CD4-positive, alpha-beta T cell (primary cell): ENCODE measurements at places on chromosomes 7 and 10. TPM values are rescaled to one million over a fixed set of nuclear protein-coding genes. Genes with fewer than 3 reads are reported as not detected.

DNA sequence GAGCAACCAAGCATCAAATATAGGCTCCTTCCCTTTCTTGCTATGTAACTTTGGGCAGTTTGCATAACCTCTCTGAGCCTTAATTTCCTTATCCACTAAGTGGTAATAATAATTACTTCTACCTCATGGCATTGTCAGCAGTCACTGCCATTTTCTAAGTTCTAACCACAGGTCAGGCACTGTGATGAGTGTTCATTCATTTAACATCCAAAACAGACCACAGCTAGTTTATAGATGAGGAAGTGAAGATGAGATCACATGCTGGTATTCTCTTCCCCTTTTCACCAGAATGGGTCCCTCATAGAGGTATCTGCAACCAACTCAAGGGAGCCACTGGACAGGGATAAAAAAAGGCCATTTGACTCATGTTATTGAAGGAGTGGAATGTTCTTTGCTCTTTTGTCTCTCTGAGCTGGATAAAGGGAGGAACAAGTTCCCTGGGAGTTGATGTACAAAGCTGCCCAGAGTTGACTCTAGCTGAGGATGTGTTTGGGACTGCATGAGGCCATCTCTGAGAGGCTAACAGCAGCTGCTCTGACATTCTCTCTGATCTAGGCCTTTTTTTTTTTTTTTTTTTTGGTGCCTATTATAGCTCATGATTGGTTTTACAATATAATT lies 65.0 kb downstream of the DNAJC12 start:
- H3K4me1 ChIP-seq: no peaks in the 10 kb centered on the region
- H3K27me3 ChIP-seq: no peaks in the 10 kb centered on the region
- H3K36me3 ChIP-seq: no peaks in the 10 kb centered on the region

GRCh38 chr7:18700147-18700546 lies 204.6 kb downstream of the HDAC9 start:
- H3K4me1 ChIP-seq: no peaks in the 10 kb centered on the region
- H3K27me3 ChIP-seq: no peaks in the 10 kb centered on the region
- no peak overlapping the region for H3K4me3 ChIP-seq
- no peak overlapping the region for H3K27ac ChIP-seq
- no peak for DNase-seq

GRCh38 chr10:128843972-128844371 lies 623.1 kb upstream of the MGMT start:
- H3K4me3 ChIP-seq: no peak overlapping the region
- DNase-seq: no peak
- no peaks in the 10 kb centered on the region for H3K4me1 ChIP-seq
- H3K27ac ChIP-seq: no peak overlapping the region

GRCh38 chr7:93228302-93228701 lies 2.0 kb upstream of the HEPACAM2 start:
- H3K4me3 ChIP-seq: no peak overlapping the region
- no peak overlapping the region for H3K27ac ChIP-seq
- H3K27me3 ChIP-seq: no peaks in the 10 kb centered on the region
- DNase-seq: no peak
- H3K4me1 ChIP-seq: peaks cover 6% of the 10 kb centered on the region

DNA sequence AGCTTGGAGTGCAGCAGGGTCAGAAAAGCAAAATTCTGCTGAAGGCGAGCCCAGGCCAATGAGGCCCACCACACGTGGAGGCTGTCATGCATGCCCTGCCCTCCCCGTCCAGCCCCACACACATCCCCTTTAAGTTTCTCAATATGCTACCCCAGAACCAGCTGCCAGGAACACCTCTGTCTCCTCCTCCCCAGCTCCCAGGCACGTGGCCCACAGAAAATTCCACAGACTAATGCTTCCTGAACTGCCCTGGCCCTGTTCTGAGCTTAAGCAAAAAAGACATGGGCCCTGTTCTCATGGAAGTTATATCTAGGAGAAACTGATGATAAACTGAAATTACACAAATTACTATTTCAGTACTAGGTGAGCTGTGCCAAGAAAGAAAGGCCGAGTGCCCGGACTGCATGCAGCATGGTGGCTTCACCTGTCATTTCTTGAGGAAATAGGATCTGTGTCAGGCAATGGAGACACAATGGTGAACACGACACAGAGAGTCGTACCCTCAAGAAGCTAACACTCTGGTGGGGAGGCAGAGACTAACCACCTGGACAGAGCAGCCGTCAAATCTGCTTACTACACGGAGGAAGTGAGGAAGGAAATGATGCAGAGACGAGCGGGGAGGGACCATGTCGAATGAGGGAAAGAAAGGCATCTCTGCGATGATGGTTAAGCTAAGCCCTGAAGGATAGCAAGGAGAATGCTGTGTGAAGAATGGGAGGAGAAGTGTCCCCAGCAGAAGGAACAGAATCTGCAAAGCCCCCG lies 44.5 kb downstream of the PODXL start:
- H3K27me3 ChIP-seq: no peaks in the 10 kb centered on the region
- peaks cover 26% of the 10 kb centered on the region for H3K4me1 ChIP-seq
- no peak overlapping the region for H3K27ac ChIP-seq
- no peaks in the 10 kb centered on the region for H3K36me3 ChIP-seq

DNA sequence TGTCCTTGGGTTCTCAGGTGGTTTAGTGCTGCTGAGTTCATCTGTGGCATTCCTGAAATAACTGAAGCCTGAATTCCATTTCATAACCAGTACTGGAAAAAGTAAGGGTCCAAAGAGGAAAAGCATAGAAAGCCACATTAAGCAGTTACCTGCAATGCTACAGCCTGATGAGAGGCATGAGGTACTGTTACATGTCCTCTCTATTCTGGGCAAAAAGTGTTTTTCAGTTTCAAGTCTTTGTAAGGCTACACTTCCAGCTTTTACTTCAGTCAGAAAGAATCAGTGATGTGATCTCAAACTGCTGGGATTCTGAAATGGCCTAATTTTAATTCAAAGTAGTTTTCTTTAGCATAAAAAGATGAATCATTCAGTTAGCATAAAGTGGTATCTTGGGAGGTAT lies 369.5 kb downstream of the PHF14 start:
- no peak overlapping the region for H3K27ac ChIP-seq
- H3K4me1 ChIP-seq: no peaks in the 10 kb centered on the region
- no peak for DNase-seq
- H3K27me3 ChIP-seq: no peaks in the 10 kb centered on the region
- H3K4me3 ChIP-seq: no peak overlapping the region

GRCh38 chr10:4351723-4352413 lies 474.1 kb upstream of the AKR1E2 start:
- peaks cover 2% of the 10 kb centered on the region for H3K27me3 ChIP-seq
- no peak overlapping the region for H3K4me3 ChIP-seq
- H3K27ac ChIP-seq: no peak overlapping the region
- peaks cover 3% of the 10 kb centered on the region for H3K4me1 ChIP-seq
- H3K36me3 ChIP-seq: no peaks in the 10 kb centered on the region

Gene TRIM50
- 0.17 TPM for total RNA-seq

GRCh38 chr7:118759921-118760320 lies 535.4 kb downstream of the ANKRD7 start:
- H3K27ac ChIP-seq: no peak overlapping the region
- no peak for DNase-seq
- no peak overlapping the region for H3K4me3 ChIP-seq
- no peaks in the 10 kb centered on the region for H3K27me3 ChIP-seq
- H3K4me1 ChIP-seq: no peaks in the 10 kb centered on the region

- peaks cover 3% of the 10 kb centered on the region for H3K27me3 ChIP-seq
- H3K4me1 ChIP-seq: peaks cover 49% of the 10 kb centered on the region
- no peaks in the 10 kb centered on the region for H3K36me3 ChIP-seq
Measured at GRCh38 chr7:128940494-128941322, 3.0 kb downstream of the IRF5 start.

- no peak overlapping the region for H3K4me3 ChIP-seq
- H3K4me1 ChIP-seq: peaks cover 4% of the 10 kb centered on the region
- H3K36me3 ChIP-seq: no peaks in the 10 kb centered on the region
- no peaks in the 10 kb centered on the region for H3K27me3 ChIP-seq
- no peak for DNase-seq
- no peak overlapping the region for H3K27ac ChIP-seq
Measured at GRCh38 chr10:70588255-70588654, 14.3 kb downstream of the PRF1 start.

Gene GDF2
- not detected for total RNA-seq

DNA sequence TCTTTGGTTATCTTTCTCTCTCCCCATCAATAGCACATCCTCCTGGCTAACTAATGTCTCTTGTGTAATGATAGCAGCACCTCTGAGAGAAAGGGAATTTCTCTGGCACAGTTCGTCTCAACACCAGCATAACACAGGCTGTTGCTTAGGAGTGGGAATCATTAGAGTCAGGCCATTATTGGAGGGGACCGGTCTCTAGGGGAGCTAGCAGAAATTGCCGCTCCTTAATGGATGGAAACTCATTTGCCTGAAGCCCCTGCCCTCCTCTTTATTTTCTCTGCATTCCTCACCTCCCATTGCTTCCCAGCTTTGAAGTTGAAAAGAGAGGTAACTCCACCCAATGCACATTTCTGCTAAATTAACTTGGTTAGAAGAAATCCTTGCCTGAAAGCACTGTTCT lies 11.9 kb downstream of the LRRC4 start:
- H3K4me3 ChIP-seq: no peak overlapping the region
- no peaks in the 10 kb centered on the region for H3K27me3 ChIP-seq
- no peaks in the 10 kb centered on the region for H3K4me1 ChIP-seq
- DNase-seq: no peak

DNA sequence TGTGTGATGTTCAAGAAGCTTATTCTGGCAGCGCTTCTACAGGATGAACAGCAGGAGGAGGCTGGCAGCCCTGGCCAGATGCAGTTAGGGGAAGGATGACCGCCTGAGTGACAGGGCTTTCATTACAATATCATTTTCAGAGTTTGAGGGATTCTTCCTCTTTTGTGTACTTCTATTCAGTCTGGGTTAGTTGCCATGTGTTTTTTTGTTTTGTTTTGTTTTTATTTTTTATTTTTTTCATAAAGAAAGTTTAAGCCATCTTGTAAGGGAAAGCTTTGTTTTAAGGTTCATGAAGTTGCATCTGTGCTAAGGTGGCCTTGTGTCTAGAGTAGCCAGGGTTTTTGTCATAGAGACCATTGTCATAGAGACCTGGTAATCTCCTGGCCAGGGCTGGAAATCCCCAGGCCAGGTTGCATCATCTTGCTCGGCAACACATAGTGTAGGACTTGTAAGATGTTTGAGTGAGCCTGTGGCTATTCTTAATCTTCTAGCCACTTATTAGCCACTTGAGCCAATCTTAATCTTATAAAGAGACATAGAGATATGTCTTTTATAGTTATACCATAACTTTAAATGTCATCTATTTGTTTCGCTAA lies 230.5 kb upstream of the TMEM229A start:
- no peak overlapping the region for H3K27ac ChIP-seq
- H3K4me3 ChIP-seq: no peak overlapping the region
- no peaks in the 10 kb centered on the region for H3K27me3 ChIP-seq
- DNase-seq: no peak
- no peaks in the 10 kb centered on the region for H3K4me1 ChIP-seq
